ENCODE measurements at places on chromosomes 3 and 15. TPM values are rescaled to one million over a fixed set of nuclear protein-coding genes. Genes with fewer than 3 reads are reported as not detected.

SLC22A13 gene
- 0.21 TPM for total RNA-seq

SUSD5 gene
- not detected for total RNA-seq

- H3K4me3 ChIP-seq, result no peak overlapping the region
- H3K27ac ChIP-seq, result no peak overlapping the region
- no peak for DNase-seq
- no peaks in the 10 kb centered on the region for H3K27me3 ChIP-seq
- no peaks in the 10 kb centered on the region for H3K4me1 ChIP-seq
- no peaks in the 10 kb centered on the region for H3K36me3 ChIP-seq
These were observed 199.2 kb downstream of the OTOL1 start for GRCh38 chr3:161695811-161696210.

DNA sequence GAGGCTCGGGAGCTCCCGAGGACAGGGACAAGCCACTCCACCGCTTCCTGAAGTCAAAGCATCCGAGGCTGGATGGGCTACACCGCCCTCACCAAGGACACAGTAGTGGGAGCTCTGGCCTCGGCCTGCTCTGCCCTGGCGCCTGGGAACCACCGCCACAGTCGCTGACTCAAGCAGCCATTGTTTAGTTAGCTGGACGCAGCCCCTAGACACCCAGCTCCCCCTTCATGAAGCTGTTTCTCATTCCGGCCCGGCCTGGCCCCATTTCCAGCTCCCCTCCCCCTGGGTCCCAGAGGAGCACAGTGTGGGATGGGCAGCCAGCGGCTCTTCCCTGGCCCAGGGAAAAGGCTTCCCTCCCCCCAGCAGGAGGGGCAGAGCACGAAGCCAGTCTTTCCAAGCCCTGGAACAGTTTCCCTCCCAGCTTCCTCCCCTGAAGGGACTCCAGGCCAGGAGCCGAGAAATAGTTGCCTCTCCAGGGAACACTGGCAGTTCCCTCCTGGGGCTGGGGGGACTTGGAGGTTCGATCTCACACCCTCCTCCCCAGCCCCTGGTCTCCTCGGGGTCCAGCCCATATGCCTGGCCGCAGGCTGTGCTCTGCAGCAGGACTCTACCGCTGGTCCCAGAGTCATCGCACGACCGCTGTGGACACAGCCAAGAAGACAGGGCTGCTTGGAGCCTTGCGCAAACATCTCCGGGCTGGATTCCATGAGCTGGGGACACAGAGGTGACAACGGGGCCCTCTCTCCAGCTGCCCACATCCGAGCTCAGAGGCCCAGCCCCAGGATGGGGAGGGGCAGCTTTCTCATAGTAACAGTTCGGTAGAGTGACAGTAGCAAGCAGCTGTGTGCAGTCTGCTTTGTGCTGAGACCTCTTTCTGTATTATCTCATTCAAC, 10.0 kb downstream of the PLXND1 start:
- peak; percentile 19 for DNase-seq
- H3K4me3 ChIP-seq, result no peak overlapping the region
- H3K4me1 ChIP-seq, result peaks cover 18% of the 10 kb centered on the region
- H3K36me3 ChIP-seq, result no peaks in the 10 kb centered on the region
- no peaks in the 10 kb centered on the region for H3K27me3 ChIP-seq
- no peak overlapping the region for H3K27ac ChIP-seq

DNA sequence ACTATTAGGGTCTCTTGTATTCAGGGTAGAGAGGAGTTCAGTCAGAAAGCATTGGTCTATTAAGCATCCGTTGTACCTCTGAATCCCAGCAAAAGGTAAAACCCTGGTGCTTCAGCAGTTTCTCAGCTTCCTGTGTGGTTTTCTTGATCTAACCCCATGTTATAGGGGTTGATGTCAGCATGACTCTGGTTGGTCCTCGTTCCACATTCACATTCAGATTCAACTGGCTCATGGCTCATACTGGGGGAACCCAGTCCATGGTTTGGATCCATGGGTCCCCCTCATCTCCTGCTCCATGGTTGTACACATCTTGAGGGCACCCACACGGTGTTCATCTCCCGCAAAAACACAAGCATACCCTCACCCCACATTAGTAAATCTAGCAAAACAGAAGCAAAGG, 47.7 kb upstream of the C2CD4B start:
- peaks cover 6% of the 10 kb centered on the region for H3K27me3 ChIP-seq
- no peak overlapping the region for H3K27ac ChIP-seq
- H3K4me3 ChIP-seq, result no peak overlapping the region

GRCh38 chr3:111286746-111287145, 215.1 kb downstream of the NECTIN3 start:
- H3K4me3 ChIP-seq, result no peak overlapping the region
- DNase-seq, result no peak
- H3K4me1 ChIP-seq, result peaks cover 19% of the 10 kb centered on the region
- no peak overlapping the region for H3K27ac ChIP-seq

DNA sequence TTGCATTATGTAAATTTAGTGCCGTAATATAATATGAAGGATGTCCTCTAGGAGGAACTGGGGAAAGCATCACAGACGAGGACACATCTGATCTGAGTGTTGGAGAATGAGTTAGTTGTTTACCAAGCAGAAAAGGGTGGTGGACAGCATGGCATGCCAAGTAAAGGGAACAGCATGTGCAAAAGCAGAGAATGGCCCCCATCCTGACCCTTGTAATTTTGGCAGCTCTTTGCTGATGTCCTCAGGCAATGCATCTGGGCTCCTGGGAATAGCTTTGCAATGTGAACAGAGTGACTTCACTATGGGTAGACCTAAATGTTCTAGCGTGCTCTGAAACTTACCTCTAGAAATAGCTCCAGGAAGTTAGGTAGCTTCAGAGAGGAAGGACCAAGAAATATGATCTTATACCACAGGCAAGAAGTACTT, 263.3 kb downstream of the LPP start:
- peaks cover 6% of the 10 kb centered on the region for H3K4me1 ChIP-seq
- H3K36me3 ChIP-seq, result peaks cover 3% of the 10 kb centered on the region
- no peak for DNase-seq
- H3K27ac ChIP-seq, result no peak overlapping the region

- H3K27ac ChIP-seq, result no peak overlapping the region
- DNase-seq, result no peak
- no peaks in the 10 kb centered on the region for H3K36me3 ChIP-seq
These were observed 142.5 kb upstream of the C2CD4B start for GRCh38 chr15:62307551-62307950.

DNA sequence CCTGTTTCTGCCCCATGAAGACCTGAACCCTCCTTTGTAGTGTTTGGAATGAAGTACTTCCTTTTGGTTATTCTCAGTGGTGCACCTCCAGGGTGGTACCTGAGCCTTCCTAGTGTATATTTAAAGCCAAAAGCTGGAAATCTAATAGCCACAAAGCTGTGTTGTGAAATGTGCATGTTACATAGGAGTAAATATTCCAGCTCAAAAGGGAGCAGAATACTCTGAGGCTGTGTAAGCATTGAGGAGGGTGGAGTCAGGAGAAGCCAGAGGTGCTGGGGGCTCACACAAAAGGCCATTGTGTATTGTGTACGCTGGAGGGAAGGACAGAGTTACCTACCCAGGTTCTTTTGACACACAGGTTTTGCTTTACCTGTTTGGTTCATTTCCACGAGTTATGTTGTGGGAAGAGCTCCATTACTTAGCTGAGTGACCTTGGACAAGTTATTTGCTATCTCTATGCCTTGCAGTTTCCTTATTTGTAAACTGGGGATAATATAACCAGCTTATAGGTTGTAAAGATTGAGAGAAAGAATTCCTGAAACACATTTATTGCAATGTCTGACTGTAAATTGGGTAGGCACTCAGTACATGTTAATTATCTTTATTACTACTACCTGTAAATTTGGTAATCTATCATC, 24.7 kb downstream of the GPR171 start:
- no peak overlapping the region for H3K4me3 ChIP-seq
- no peaks in the 10 kb centered on the region for H3K27me3 ChIP-seq
- H3K4me1 ChIP-seq, result peaks cover 15% of the 10 kb centered on the region
- H3K36me3 ChIP-seq, result no peaks in the 10 kb centered on the region

SEMA5B gene
- total RNA-seq, result not detected

CCR1 gene
- 0.14 TPM for total RNA-seq

EOMES gene
- total RNA-seq, result 0.25 TPM

DNA sequence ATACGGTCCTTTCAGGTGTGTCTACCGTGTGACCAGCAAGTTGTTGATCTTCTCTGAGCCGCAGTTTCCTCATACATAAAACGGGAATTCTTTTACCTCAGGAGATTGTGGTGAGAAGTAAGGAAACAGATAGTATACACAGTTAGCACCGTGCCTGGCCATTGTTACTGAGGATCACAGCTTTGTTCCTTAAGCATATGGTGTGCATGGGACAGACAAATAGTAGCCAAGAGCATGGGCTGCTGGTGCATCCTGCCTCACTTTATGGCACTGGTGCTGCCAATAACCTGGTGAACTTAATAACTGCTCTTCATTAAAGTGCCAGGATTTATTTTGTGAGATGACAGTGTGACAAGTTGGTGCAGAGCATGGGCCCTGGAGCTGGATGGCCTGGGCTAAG, 86.3 kb downstream of the PDCD6IP start:
- H3K4me3 ChIP-seq, result no peak overlapping the region
- H3K4me1 ChIP-seq, result peaks cover 4% of the 10 kb centered on the region
- no peaks in the 10 kb centered on the region for H3K27me3 ChIP-seq
- H3K27ac ChIP-seq, result no peak overlapping the region
- no peaks in the 10 kb centered on the region for H3K36me3 ChIP-seq

PRSS50 gene
- total RNA-seq, result not detected

- no peak overlapping the region for H3K4me3 ChIP-seq
- no peak for DNase-seq
- H3K4me1 ChIP-seq, result no peaks in the 10 kb centered on the region
- peaks cover 12% of the 10 kb centered on the region for H3K36me3 ChIP-seq
- H3K27me3 ChIP-seq, result peaks cover 23% of the 10 kb centered on the region
These were observed 43.8 kb downstream of the LSM3 start for GRCh38 chr3:14222457-14222856.

GOLGA6L4 gene
- 1.8 TPM for total RNA-seq

STARD9 gene
- 4.0 TPM for total RNA-seq

DNA sequence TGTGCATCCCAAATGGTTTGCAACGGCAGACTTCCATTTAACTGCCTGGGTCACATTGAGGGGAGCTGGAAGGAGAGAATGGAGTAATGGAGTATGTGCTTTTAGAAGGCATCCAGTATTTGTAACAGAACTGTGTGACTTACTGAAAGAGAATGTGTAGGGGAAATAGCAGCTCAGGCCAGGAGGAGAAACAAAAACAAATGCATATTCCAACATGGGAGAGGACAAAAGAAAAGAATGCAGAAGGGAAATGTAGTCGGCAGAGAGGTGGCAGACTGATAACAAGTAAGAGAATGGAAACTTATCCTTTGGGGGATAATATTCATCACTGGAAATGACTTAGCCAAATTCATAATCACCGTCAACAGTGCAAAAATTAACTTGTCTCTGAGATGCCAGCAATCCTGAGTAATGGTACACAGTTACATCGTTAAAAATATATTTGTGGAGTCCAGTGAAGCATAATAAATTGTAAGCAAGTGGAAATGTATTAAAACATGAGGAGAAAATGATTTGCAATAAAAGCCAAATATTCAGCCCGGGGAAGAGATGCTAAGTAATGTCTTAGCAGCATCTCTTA, 294.9 kb upstream of the SGO1 start:
- DNase-seq, result no peak
- H3K4me3 ChIP-seq, result no peak overlapping the region
- peaks cover 2% of the 10 kb centered on the region for H3K27me3 ChIP-seq
- no peaks in the 10 kb centered on the region for H3K36me3 ChIP-seq
- H3K27ac ChIP-seq, result no peak overlapping the region

GRCh38 chr3:112984485-112984884, 6.3 kb upstream of the GTPBP8 start:
- H3K4me1 ChIP-seq, result peaks cover 58% of the 10 kb centered on the region
- DNase-seq, result peak; percentile 48
- H3K27ac ChIP-seq, result no peak overlapping the region
- no peaks in the 10 kb centered on the region for H3K36me3 ChIP-seq

EXD1 gene
- total RNA-seq, result not detected

MEGF11 gene
- total RNA-seq, result not detected

CLDN16 gene
- total RNA-seq, result not detected

DNA sequence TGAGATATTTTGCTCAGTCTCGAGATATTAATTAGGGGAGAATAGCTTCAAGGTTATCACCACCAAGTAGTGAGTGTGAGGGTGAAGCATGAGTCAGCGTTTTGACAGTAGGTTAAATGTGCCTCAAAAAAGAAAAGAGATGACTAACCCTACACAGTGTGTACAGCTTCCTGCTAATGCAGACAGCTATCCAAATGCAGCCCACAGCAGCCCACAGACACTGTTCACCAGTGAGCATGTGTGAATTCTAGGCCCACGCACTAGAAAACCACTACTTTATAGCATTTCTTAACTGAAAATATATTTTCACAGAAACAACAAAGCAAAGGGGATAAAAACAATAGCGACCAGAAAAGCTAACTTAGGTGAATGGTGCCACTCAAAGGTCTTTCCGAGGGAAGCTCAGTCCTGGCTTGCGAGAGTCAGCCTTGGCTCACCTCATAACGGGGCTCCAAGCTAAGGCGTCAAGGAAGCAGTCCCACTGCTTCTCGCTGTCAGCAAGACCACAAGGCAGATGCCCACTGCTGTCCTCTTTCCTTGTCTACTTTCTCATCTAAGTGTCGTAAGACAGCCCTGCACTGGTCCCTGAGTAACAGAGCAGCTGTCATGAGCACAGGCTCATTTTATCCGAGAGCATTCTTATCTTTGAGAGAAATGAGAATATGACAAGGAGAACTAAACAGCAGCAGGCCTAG, 47.6 kb downstream of the TXNRD3 start:
- no peak overlapping the region for H3K4me3 ChIP-seq
- DNase-seq, result peak; percentile 32
- H3K36me3 ChIP-seq, result peaks cover 8% of the 10 kb centered on the region
- H3K4me1 ChIP-seq, result peaks cover 7% of the 10 kb centered on the region
- H3K27me3 ChIP-seq, result peaks cover 4% of the 10 kb centered on the region

- no peak overlapping the region for H3K4me3 ChIP-seq
- H3K27ac ChIP-seq, result no peak overlapping the region
- no peak for DNase-seq
- H3K36me3 ChIP-seq, result no peaks in the 10 kb centered on the region
- no peaks in the 10 kb centered on the region for H3K4me1 ChIP-seq
These were observed 35.3 kb upstream of the CDV3 start for GRCh38 chr3:133538154-133538553.

GRCh38 chr3:154129625-154130024, 8.4 kb downstream of the ARHGEF26 start:
- peaks cover 10% of the 10 kb centered on the region for H3K27me3 ChIP-seq
- no peak for DNase-seq
- H3K27ac ChIP-seq, result no peak overlapping the region
- no peaks in the 10 kb centered on the region for H3K36me3 ChIP-seq

- H3K27ac ChIP-seq, result no peak overlapping the region
- H3K4me1 ChIP-seq, result peaks cover 20% of the 10 kb centered on the region
- H3K27me3 ChIP-seq, result peaks cover 2% of the 10 kb centered on the region
- no peak overlapping the region for H3K4me3 ChIP-seq
These were observed 67.5 kb upstream of the TSEN2 start for GRCh38 chr3:12416731-12417130.

GRCh38 chr3:104879919-104880318, 486.8 kb upstream of the ALCAM start:
- H3K27ac ChIP-seq, result no peak overlapping the region
- H3K27me3 ChIP-seq, result no peaks in the 10 kb centered on the region
- no peaks in the 10 kb centered on the region for H3K36me3 ChIP-seq
- H3K4me1 ChIP-seq, result no peaks in the 10 kb centered on the region
- DNase-seq, result no peak

All from activated CD4-positive, alpha-beta T cell treated with anti-CD3 and anti-CD28 coated beads for 36 hours (primary cell).